D721Med (cell line): ENCODE measurements at places on chromosomes 6 and 20.

- no peak for DNase-seq
Observed at GRCh38 chr6:121042766-121043165, 291.5 kb downstream of the TBC1D32 start.

- DNase-seq: no peak
Observed at GRCh38 chr6:7541175-7542064, at the start of gene DSP. Gene DSP (plus strand): TSS chr6:7541671. CDS start chr6:7541916, 245 bp downstream.

GRCh38 chr6:2957696-2958330 lies 13.6 kb downstream of the SERPINB6 start:
- no peak for DNase-seq

GRCh38 chr6:5537132-5537531 lies 275.8 kb downstream of the FARS2 start:
- no peak for DNase-seq

GRCh38 chr20:33263784-33264183 lies 19.2 kb upstream of the BPIFB1 start:
- no peak for DNase-seq

DNA sequence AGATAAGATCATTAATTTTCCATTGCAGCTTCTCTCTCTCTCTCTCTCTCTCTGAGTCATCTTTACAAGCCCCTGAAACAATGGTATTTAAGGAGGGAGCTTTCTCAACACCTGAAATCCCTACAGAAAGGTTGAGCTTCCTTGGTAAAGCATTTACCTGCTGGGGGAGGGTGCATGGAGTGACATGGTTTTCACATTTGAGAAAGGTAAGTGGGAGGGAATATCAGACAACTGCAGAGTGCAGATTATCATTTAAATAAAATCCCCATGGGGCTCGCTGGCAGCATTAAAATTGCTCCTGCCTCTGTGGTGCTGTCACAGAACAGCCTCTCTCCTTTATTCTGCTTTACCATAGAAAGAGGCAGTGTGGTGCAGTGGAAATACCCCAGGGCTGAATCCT lies 10.3 kb upstream of the PDYN start:
- no peak for DNase-seq

- no peak for DNase-seq
Observed at GRCh38 chr6:143262859-143263258, 187.6 kb downstream of the ADAT2 start.

- DNase-seq: no peak
Observed at GRCh38 chr6:15819841-15820240, 157.0 kb upstream of the DTNBP1 start.

DNA sequence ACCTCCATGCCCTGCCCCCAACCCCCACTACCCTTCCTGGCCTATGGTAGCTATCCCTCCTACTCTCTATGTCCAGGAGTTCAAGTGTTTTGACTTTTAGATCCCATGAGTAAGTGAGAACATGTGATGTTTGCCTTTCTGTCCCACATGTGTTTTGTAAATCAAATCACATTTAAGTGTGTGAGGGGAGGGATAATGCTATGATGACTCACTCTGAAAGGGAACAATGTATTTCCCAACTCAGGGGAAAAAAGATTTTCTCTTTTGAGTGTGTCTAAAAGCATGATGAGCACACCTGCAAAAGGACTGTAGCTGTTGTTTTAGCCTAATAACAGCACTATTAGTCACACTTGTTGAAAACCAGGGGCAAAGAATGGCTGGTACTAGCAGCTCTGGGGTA lies 193.7 kb downstream of the GJA10 start:
- no peak for DNase-seq

- DNase-seq: no peak
Observed at GRCh38 chr6:14549304-14549770, 431.8 kb downstream of the CD83 start.

- no peak for DNase-seq
Observed at GRCh38 chr6:80302716-80303115, 196.2 kb downstream of the BCKDHB start.

DNA sequence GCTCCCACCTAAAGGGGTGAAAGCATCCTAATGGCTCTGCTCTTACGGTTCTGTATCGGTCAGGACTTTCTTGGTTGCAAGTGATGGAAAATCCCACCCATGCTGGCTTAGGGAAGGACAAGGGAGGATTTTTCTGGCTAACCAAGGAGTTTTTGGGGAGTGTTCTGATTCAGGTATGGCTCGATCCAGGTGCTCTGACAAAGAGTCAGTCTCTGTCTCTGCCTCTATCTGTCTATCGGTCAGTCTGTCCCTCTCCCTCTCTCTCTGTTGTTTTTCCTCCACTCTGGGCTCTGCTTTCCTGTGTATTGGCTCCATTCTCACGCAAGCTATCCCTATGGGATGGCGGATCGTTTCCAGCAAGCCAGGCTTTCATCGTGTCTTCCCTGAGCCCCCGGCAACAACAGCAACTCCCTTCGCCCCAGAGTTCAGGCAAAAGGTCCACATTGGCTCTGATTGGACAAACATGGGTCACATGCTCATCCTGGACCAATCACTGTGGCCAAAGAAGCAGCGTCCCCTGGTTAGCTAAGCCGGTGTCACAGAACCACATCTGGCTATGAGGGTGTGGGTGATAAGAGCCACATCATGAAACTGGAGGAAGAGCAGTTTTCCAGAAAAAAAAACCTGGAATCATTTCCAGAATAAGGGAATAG lies 160.3 kb downstream of the BMP7 start:
- no peak for DNase-seq

- no peak for DNase-seq
Observed at GRCh38 chr6:166658115-166658791, 31.2 kb upstream of the RPS6KA2 start.

GRCh38 chr6:44631968-44632367 lies 244.5 kb downstream of the CDC5L start:
- no peak for DNase-seq

DNA sequence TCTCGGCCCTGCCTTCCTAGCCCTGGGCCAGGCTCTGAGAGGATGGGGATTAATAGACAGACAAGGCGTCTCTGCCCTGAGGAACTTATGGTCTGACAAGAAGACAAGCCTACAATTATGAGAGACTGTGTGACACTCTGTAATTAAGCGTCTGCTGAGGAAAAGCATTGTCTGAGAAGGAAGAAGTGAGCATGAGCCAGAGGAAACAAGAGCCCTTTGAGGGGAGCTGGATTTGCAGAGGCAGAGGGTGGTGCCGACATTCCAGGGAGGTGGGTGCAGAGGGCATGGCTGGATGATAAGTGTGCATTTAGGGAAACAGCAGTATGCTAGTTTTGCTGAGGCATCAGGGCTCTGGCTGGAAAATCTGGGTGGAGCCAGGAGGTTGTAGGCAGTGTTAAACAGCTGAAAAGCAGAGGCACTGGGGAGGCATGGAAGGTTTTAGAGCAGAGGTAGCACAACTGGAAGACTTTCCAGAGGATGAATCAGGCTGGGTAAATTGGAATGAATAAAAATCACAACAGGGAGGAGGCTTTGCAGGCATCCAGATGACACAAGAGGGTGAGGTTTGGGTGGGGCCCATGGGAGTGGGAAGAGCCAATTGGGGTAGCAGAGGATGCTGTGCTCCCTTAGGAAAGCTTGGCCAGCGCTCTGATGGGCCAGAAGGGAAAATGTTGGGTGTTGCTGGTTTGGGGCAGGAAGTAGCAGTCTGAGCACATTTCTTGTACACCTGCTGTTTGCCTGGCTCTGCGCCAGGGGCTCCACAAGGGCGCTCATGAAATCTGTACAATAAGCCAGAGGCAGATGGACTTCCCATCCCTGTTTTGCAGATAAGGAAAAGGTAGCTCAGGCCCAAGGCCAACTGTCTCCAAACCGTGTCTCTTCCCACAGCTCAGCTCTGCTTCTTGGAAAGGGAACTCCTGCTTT lies 74.0 kb upstream of the MYL9 start:
- peak; percentile 57 for DNase-seq

DNA sequence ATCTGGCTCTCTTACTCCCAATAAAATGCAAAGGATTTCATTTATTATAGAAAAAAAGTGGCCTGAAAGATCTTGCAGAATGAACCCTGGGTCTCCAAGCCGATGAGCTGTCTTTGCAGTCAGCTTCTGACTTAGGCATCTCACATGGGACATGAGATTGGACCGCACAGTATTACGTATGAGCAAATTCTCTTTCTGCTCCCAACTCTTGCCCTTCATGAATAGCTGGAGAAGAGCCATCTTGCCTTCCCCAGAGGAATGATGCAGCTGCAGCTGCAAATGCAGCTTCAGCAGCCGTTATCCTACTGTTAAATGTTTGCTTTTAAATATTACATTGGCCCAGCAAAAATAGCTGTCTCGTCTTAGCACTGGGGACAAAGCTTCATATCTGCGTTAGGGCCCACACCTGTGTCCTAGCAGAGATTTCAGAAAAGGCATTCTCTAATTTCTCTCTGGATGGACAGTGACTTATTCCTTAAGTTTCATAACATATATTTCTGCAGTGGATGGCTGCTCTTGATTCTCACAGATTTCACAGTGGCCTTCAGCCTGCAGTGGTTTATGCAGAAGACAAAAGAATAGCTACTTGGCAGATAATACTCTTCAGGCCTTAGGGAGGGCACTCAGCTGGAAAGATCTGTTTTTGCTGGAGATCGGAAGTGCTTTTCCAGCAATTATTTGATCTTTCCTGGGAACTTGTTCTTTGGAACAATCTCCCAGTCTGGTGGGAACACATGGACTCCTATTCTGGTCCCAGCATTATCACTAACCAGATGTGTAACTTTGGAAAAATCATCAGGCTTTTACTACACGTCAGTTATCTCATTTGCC lies 129.2 kb downstream of the FYN start:
- no peak for DNase-seq

- no peak for DNase-seq
Observed at GRCh38 chr20:63475209-63475608, 2.8 kb upstream of the KCNQ2 start.

DNA sequence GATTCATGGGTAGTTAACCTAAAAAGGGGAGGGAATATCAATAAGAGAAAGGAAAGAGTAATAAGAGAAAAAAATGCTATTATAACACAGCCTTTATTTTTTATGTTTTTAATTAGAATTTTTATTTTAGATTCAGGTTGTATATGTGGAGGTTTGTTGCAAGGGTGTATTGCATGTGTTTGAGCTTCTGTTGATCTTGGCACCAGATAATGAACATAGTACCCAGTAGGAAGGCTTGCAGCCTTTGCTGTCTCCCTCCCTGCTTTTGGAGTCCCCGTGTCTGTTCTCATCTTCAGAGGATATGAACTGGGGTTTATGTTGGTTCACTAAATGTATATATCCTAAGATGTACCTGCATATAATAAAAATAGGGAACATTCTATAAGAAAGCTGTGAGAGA lies 250.0 kb downstream of the UST start:
- DNase-seq: no peak

- no peak for DNase-seq
Observed at GRCh38 chr6:143804835-143805239, 38.3 kb upstream of the LTV1 start.
